ENCODE measurements at places on chromosomes 1 and 21.

DNA sequence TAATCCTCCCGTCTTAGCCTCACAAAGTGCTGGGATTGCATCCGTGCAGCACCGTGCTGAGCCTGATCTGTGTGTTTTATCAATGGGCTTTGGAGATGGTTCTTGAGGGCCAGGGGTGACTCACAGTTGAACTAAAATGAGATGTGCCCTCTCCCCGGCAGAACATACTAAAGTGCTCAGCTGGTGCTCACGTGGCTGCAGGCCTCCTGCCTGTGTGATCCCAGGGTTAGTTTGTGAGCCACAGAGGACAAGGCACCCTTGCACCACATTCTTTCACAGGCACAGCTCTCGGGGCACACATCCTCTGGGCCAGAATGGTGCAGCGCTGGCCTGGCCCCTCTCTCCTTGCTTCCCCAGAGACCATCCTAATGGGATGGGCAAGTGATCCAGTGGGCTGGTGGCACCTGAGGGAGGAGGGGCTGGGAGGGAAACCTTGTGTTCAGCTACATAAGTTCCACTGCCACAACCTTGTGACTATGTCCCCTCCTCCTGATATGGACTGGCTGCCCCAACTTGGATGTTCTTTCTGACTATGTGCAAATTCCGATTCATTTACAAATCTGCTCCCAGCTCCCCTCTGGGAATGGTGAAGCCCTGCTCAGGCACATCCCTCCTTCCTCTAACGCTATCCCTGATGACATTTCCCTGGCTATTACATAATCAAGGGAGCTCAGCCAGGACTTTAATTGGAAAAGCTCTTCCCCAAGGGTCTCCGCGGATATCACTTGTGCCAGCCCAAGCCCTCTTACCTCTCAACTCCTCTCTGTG lies 197.0 kb upstream of the EDN2 start:
- DNase-seq = no peak

- no peak for DNase-seq
These were observed 6.2 kb upstream of the POFUT2 start for GRCh38 chr21:45293726-45294401.

DNA sequence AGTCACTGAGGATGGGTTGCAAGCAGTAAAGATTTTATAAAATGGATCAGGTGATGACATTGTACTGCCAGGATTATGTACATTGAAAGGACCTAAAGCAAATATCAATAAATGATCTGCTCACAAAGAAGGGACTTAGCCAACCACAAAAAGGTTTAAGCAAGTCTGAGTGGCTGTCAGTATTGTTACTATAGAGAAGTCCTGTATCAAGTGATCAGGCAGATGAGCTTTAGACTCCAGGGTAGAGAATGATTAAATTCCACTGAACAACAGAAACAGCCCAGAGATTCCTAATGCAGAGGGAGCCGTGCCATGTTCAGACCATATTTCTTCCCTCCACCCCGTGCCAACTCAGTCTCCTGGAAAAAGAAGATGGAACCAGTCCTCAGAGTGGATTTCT lies 138.9 kb downstream of the SETD4 start:
- no peak for DNase-seq

DNA sequence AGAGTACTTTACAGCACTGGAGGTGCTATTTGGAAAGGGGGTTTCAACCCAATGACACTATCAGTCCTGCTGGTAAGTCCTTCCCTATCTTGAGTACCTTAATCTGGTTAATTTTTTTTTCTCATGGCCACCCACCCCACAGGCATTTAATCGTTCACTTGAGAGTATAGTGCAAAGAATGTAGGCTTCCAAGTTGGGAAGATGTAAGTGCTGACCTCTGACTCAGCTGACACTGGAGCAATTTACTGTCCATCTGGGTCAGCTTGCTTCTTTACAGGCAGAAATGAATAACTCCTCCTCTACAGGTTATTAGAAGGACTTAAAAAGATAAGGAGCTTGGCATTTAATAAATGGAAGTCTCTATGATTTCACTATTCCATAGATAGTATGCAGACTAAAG lies 89.6 kb downstream of the AK5 start:
- no peak for DNase-seq

- DNase-seq = no peak
These were observed 27.5 kb downstream of the ARID1A start for GRCh38 chr1:26723013-26723991.

GRCh38 chr1:59171788-59172187 lies 125.1 kb upstream of the FGGY start:
- no peak for DNase-seq

DNA sequence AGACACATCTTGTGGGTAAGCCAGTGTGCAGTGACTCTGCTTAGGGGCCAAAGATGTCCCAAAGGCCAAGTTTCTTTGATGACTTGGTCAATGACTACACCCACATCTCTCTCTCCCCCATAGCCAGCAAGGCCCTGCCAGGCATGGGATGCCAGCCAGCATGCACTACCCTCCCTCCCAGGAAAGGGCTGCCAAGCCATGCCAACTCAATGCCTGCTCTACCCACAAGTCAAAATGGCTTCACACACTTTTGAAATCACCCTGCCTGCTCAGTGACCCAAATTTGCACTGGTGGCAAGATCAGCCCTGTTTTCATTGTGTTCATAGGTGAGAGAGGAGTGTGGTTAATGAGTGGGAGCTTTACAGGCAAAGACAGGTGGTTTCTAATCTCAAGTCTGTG lies 112.5 kb downstream of the MATN1 start:
- no peak for DNase-seq

DNA sequence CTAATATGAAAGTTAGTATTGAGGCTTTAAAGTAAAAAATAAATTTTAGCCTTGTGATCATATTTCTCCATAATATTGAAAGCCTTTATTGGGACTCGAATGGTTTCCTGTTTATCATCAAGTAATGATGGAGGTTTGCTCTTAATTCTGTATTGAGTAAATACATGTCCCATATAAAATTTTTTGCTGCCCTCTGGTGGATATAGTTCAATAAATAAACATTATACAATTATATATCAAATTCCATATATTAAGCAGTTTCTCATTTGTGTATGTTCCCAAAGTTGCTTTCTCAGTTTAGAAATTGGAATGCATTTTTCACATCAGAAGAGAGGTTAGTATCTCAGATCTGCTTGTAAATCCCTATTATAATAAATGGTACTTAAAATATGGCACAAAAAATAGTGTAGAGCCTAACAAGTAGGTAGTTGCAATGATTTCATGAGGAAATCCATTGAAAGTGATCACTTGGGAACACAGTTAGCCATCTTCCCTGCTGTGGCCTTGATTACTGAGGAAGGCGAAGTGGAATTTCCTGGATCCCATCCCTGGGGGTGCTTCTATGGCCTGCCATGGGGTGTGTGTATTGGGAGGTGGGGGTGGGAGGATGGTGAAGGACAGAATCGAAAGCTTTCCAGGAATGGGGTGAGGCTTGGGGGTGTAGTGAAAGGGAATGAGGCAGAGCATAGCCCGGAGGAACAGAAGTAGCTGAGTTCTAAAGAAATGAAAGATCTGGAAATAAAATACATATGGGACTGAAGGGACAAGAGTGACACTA lies 84.1 kb upstream of the C21orf91 start:
- DNase-seq = no peak

Data from stimulated activated naive CD8-positive, alpha-beta T cell treated with anti-CD3 and anti-CD28 coated beads, Interleukin-15, amount 100 ng/mL, for 72 hours (primary cell).